ENCODE measurements at places on chromosomes 5 and 9.

- DNase-seq: no peak
Observed at GRCh38 chr5:6434731-6435130, 13.9 kb upstream of the UBE2QL1 start.

- DNase-seq: no peak
Observed at GRCh38 chr9:90070469-90070868, 465.7 kb downstream of the GADD45G start.

- no peak for DNase-seq
Observed at GRCh38 chr5:140988608-140989007, 22.3 kb downstream of the PCDHAC2 start.

DNA sequence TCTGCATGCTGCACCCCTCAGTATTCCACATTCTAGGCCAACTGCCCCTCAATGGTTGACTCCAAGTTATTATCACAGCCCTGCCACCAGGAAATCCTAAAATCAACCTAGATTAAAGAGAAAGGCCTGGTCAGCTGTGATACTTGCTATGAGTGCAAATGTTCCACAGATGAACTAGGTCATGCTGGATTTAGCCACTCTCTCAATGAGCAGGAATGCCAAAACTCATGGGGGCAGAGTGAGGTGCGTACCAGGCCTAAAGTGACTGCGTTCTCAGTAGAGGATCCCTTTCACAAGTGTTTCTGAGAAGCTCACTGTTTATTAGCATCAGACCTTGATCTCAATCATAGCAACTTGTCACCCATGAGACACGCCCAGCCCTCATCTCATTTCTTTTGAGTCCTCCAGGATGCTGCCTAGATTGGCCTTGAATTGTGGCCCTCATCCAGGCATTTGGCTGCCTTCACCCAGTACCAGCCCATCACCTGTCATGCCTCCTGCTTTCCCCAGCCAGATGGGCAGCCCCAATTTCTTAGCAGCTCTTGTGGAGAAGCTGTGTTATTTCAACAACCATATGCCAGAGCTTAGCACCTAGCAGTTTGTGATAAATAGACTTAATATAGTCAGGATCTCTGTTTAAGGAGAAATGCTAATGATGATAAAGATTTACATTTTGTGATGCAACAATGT, 383.9 kb downstream of the CTNND2 start:
- no peak for DNase-seq

GRCh38 chr9:133584559-133585476, 24.4 kb downstream of the FAM163B start:
- no peak for DNase-seq

DNA sequence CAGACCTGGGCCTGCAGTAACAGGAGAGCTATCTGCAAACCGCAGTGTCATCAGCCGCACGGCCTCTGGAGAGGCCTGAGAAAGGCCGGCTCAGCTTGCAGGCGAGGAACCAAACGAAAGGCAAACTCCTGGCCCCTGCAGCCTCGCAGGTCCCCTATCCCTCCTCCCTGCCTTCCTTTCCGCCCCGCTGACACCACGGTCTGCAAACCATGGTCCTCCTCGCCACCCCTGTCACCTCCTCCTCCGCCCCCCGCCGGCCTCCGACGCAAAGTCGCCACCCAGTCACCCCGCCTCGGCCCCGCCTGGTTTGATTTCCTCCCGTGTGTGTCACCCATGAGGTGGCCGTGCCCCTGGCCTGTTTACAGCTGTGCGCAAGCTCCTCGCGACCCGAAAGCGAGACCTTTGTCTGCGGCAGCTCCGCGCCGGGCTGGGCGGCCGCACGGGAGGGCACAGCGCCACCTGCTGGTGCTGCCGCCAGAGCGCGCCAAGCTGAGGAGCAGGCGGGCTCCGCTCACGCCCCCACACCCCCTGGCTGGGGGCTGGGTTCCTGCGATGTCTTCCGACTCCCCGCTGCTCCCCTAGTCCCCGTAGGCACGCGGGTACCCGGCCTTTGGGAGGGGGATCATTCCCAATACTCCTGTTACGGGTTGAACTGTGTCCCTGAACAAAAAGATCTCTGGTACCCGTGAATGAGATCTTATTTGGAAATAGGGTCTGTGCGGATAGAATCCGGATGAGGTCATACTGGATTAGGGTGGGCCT, 19.4 kb downstream of the GBGT1 start:
- peak; percentile 89 for DNase-seq

DNA sequence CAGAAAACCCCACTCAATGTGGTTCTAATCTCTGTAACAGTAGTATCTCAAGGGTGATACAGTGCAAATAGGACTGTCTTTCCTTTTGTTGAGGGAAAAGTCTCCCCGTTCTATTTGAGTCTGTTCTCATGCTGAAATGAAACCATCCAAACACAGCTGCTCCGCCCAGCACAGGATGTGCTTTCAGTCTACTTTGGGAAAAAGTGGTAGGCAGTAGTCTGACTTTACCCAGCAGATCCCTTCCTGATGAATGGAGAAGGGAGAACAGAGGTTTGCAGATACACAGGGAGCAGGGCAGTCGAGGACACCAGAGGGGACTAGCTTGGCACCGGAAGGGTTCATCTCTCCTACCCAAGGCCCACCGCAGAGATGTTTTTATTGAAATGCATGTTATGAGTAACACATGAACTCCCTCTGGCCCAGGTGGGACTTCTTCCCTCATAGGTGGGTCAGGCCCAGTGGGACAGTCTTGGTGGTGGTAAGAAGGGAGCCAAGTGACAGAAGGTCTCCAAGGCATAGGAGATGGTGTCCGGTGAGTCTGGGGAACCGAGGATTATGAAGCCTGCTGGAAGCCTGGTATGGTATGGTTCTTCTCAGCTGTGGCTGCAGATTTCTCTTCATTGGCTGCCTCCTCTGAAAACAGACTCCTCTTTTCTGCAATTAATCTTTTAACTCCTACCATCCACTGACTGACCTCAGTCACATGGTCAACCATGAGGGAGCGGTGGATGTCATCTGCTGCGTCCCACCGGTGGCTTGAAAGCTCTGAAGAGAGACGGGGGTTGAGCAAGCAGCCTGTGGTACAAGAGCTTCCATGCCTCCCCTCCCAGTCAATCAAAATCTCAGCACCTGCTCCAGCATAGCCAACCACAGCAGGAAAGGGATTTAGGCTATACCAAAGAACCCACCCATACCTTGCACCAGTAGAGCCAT, 3.0 kb downstream of the EIF4EBP3 start:
- DNase-seq: no peak

DNA sequence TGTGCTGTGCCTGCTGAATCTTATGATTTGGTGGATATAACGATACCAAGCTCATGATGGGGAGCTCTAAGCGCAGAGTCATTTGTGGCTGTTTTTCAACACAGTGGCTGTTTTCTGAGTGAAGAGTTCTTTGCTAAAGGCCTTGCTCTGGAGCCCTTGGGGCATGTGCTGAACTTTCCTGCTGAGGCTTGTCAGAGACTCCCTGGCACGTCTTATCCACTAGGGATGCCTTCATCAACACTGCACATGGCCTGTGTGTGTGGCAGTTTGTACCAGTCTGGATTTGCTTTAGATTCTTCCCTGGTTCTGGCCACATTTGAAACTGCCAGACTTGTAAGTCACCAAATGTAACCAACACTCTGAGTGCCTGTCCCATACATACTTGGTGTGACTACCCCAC, 188.2 kb downstream of the DMRT2 start:
- no peak for DNase-seq

GRCh38 chr5:103569313-103570060, 6.9 kb upstream of the NUDT12 start:
- no peak for DNase-seq

- DNase-seq: no peak
Observed at GRCh38 chr9:91849694-91850093, 100.3 kb downstream of the ROR2 start.

DNA sequence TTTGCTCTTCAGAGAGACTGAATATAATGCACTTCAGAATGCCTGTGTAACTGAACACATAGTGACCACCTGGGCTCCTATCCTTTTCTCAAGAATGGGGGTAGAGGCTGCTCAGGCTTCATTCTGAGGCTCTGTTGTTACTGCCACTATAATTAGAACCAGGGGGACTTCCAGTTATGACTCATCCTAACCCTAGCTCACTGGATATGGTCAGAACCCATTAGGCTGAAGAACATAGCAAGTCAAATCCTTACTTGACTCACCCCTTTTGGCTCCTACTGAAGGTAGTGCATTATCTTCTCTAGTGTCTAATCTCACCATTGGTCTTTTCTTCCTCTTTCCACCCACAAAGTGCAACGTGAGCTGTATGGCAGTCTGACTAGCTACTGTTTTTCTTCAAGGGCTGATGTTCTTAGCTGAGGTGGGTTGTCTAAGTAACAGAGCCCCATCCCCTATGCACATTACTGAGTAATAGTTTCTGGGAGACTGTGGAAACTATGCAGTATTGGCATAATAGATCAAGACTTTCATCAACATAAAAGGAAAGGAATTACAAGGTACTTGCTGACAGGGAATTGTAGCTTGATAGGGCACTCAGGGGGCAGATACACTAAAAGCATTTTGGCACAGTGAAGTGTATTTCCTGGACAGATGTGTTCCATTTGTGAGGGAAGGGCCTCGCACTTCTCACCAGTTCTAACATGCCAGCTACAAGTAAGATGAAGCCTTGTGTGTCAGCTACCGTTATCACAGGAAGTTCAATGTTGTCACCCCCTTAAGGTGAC, 431.0 kb upstream of the MEF2C start:
- DNase-seq: no peak

GRCh38 chr5:113115956-113116355, 139.4 kb downstream of the DCP2 start:
- no peak for DNase-seq

DNA sequence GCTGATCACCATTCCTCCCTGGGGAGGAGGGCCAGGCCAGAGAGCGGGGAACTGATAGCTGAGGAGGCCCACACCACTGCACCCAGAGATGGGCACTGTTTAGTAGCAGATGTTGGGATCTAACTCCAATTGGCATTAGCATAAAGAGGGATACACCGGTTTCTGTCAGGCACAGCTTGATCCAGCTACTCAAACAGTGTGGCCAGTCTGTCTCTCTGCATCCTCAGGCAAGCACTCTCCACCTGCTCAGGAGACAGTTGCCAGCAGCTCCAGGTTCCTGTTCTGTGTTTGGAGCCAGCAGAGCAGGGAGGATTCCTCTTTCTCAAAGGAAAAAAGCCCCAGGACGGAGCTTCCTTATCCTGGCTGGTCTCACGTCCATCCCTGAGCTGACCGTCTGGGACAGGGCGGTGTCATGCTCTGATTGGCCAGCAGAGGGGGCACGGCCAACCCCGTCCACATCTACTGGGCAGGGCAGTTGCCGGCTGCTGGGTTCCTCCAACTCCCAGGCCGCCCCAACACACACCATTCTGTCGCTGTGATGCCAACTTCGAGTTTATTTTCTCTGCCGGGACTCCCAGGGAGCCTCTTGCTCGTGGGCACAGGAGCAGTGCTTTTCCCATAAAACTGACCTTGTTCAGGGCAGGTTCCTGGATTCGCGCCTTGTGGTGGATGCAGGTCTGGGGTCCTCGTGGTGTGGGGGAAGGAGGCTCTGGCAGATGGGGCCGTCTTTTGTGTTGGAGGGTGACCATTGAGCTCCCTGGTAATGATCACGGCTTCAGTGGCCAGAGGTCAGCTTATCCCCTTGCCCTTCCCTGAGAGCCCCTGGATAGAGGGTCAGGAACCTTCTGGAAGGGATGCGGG, 47.9 kb downstream of the COL5A1 start:
- no peak for DNase-seq

DNA sequence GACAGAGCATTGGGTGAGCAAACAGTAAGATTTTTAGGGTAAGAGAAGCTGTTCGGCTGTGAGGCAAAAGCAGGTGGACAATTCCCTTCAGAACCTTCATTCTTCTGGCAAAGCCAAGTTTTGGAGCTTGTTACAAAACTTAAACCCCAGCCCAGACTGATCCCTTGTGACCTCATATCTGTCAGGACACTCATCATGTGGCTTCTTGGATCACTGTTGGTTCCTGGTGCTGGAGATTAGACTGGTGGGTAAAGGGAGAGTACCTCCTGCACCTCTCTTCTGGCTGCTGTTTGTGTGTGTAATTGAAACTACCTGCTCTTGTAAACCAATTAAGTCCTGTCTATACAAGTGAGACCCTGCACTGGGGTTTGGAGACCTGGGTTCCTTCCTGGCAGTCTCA, 21.0 kb downstream of the LARP1 start:
- DNase-seq: no peak

- no peak for DNase-seq
Observed at GRCh38 chr9:6090277-6091210, 75.1 kb upstream of the RANBP6 start.

DNA sequence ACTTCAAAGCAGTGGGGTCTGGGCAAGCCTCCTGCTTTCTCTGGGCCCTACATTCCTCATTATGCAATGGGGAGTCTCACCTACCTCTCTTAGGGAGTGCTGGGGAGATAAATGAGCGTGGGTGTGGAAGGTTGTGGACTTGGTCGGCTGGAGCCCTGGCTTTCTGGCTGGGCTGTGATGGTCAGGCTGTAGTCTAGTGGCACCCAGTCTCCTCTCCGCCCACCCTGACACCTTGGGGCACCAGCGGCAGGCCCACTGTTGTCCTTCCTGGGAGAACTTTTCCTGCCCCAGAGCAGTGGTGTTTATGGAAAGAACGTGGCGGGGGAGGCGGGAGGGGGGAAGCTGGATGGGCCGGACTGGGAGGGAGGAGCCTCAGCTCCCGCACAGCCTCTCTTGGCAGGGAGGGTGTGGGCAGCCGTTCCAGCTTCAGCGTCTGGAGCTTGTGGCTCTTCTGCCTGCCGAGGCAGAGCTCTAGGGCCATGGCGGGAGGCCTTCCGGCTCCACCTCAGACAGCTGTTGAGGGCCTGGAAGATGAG, 4.1 kb downstream of the PTGS1 start:
- DNase-seq: no peak

DNA sequence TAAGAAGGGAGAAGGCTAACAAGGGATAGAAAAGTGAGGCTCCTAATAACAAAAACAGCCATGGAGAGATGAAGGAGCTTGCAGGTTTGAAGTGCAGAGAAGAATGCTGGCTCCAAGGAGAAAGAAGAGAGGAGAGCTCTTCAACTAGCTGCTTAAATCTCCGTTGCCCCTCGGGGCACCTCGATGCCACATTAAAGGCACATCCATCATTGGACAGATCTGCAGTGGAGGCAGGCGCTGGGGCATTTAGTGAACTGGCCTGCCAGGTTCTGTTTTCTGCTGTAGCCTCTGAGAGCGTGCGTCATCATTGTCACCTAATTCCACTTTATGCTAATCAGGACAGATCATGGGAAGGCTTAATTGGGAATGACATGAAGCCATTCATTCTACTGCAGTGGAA, 1426.2 kb upstream of the WWC1 start:
- no peak for DNase-seq

- no peak for DNase-seq
Observed at GRCh38 chr5:152701305-152701949, 296.3 kb upstream of the NMUR2 start.

GRCh38 chr9:108439947-108440346, 415.8 kb downstream of the ACTL7B start:
- DNase-seq: no peak

GRCh38 chr5:1152156-1152555, 40.3 kb upstream of the SLC12A7 start:
- DNase-seq: no peak

GRCh38 chr5:123647066-123647465, 135.1 kb downstream of the CSNK1G3 start:
- DNase-seq: no peak

Data from activated CD8-positive, alpha-beta memory T cell treated with anti-CD3 and anti-CD28 coated beads for 4 hours (primary cell).